ENCODE measurements at places on chromosomes 5 and 9.

DNA sequence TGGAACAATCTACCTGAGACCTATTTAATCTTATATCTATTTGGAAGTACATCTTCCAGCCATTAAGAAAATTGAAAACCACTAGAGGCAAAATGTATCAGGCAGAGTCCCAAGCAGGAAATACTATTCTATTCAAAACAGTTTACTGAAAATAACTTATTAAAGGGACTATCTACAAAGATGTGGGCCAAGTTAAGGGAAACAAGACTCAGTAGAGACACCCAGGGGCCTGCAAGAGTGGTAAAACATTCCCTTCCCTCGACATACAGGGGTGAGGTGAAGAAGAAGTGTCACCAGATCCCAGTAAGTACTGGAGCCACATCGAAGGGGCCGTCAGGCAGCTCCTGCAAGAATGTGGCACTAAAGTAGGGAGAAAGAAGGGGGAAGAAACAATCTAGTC is 12.1 kb upstream of the NRG2 start:
- DNase-seq = no peak

- no peak for DNase-seq
Observed at GRCh38 chr5:147921136-147921535, 14.8 kb upstream of the C5orf46 start.

GRCh38 chr5:171521219-171521633 is 101.8 kb downstream of the FGF18 start:
- DNase-seq = no peak

GRCh38 chr9:132242621-132243155 is 80.8 kb downstream of the NTNG2 start:
- peak; percentile 24 for DNase-seq

DNA sequence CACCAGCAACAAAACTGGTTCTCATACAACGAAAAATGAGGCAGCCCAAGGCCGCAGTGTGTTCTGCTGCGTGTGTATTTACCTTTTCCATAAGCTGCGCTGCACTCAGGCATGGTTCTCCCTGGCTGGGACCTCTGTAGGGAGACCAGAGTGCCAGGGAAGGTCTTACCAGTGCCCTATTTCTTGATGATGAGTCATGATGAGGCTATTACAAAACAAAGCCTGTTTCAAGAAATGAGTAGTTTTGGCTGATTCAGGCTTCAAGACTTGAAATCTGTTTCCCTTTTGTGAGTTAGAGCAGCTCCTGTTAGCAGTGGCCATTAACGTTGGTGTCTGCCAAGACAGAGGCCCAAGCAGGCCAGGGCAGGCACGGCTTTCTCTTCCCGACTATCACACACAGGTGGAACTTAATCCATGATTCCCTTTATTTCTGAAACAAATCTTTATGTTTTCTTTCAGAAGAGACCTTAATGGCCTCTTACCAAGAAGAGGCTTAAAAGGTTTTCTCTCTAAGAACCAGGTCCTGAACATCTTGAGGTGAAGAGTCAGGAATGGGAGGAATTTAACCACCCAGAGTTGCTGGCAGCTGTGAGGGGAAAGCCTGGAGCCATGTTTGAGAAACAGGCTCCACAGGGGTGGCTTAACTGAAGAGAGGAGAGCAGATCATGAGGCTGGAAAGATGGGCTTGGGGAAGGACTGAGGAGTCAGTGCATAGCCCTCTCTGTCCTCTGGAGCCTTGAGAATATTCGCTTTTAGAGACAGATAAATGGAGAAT is 41.4 kb upstream of the TIFAB start:
- DNase-seq = no peak

DNA sequence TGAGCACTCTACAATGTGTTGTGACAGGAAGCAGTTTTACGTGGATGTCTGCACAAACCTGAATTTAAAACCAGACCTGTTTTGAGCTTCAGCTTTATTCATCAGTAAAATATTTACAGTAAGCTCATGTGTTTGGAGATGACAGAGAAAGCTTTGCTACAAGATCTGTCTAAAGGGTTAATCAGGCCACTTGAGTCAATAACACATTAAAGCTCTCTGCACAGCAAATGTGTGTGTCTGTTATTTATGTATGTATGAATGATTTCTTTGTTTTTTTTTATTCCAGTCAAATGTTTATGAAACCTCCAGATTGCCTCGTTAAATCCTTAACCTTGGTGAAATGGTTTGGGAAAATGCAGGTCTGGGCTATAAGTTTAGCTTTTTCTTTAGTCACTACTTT is 77.3 kb upstream of the SREK1 start:
- DNase-seq = no peak

GRCh38 chr5:7225826-7226225 is 170.1 kb upstream of the ADCY2 start:
- no peak for DNase-seq

DNA sequence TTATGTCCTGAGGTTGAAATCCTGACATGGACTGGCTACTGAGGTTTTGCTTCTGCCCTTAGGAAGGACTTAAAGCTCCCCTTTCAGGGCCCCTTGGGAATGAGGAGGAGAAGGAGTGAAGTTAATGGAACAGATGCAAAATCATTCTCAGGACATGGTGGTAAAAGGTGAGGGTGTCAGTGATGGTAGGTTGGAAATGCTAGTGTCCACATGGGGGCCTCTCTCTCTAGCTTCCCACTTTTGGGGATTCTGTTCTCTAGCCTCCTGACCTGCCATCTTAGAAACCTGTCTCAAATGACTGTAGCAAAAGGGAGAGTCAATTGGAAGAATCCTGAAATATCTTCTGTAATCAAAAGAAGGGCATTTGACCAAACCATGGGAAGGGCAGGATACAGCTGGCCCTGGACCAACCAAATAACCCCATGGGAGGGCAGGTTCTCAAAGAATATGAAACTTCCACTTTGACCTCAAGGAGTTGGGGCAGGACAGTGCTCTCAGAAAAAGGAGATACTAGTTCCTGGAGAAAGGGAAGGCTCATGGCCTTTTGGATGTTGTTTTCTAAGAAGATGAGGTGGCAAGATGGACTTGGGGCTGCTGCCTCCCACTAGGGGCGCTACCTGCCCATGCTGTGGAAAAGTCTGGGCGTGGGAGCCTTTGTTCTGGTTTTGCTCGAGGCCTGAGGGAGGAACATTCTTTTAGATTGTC is 21.2 kb upstream of the MLANA start:
- peak; percentile 25 for DNase-seq

DNA sequence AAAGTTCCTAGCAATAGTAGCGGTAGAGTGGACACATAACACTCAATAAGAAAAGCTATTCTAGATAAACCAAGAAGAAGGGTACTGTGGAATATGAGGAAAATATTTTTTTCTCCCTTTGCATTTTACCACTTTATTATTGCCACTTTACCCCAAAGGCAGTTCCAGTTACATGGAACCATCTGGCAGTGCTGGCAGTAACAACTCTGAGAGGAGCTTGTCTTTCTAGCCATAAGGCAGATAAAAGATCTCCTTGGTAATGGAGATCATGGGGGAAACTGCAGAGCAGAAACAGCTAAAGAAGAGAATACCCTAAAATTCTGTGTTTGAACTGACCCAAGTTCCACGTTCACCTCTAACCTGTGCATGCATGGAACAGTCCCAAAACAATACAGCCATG is 38.5 kb downstream of the UBTD2 start:
- DNase-seq = no peak

- DNase-seq = no peak
Observed at GRCh38 chr9:75644649-75645048, 245.8 kb upstream of the PCSK5 start.
